ENCODE measurements at places on chromosomes 7 and 10. TPM values are rescaled to one million over a fixed set of nuclear protein-coding genes. Genes with fewer than 3 reads are reported as not detected.

DNA sequence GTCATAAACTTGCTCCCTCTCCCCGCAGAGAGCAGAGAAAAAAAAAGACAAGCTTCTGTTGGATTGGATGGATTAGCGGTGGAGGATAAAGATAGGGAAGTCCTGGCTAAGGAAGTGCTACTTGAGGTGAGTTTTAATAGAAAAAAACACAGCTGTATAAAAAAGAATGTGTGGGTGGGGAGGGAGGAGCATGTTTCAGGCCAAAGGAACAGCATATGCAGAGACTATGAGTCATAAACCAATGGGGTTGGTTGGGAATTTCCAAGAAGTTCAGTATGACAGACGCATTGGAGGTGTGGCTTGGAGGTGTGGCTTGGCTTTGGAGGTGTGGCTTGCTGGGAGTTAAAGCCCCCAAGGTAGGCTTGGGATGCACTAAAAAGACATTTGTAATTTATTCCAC, 103.0 kb upstream of the LSM8 start:
- DNase-seq: peak; percentile 58

GRCh38 chr10:122476333-122476695, 15.0 kb downstream of the HTRA1 start:
- no peak for DNase-seq

- no peak for DNase-seq
Observed at GRCh38 chr10:48758411-48758810, 73.7 kb downstream of the WDFY4 start.

Gene ACSM6
- not detected for total RNA-seq

DNA sequence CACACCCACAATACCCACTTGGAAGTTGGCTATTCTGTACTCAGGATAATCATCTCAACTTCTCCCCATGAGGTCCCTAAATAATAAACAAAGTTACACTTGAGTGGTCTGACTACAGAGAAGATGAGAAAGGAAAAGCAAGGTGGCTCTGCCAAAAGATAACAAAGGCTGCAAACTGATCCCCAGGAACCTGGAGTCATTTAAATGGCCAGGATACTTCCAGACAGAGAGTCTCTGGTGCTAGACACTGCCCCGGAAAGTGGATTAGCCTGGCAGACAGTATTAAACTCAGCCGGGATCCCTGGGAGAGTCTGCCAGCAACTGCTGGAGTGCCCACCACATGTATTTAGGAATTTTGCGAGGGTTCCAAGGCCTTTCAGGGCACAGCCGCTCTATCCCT, 93.7 kb downstream of the DGKI start:
- no peak for DNase-seq

Gene EPO
- total RNA-seq: not detected

GRCh38 chr7:158252081-158252836, 335.4 kb downstream of the PTPRN2 start:
- DNase-seq: peak; percentile 36

DNA sequence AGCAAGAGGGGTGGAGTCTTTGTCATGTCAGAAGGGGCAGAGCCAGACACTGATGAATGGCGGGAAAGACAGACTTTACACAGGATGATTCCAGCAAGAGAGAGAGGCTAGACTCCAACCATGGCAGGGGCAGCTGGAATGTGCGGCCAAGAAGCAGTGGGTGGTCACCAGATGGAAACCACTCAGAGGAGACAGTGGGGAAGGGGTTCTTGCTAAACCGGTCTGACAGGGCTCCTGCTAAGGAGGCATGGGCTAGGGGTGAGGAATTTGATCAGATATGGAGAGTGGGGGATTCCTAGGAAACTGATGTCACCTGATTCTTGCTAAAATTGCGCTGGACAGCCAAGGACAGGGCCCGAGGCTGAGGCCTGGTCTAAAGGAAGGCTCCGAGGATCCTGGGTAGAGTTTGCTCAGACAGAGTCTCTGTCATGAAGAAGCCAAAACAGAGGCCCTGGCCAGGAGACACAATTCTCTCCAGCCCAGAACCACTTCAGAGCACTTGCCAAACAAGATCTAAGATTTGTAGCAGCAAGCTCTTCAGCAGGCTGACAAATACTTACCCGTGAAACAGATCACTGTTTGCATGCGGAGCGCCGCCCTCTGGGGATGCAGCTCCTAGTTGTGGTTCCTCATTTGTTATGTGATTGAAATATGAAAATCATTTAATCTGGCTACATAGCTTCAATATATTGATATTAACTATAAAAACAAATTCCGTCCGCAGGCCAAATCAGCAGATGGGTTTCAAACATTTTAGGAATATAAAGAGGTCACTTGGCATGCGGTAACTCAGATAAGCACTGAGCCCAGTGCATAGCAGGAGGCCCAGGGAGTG, 377.0 kb downstream of the TCERG1L start:
- no peak for DNase-seq

Gene COBL
- not detected for total RNA-seq

Gene GRID2IP
- not detected for total RNA-seq

GRCh38 chr7:24743471-24743870, 13.8 kb downstream of the GSDME start:
- DNase-seq: no peak

GRCh38 chr7:16881844-16882243, at the start of gene AGR3:
Gene AGR3, minus strand, starts transcription at chr7:16881983. Its CDS starts 3,365 bp downstream, at chr7:16878618.
- DNase-seq: no peak

- no peak for DNase-seq
Observed at GRCh38 chr7:6648066-6648814, 11.1 kb downstream of the ZNF316 start.

Gene CPSF4
- 39.6 TPM for total RNA-seq

DNA sequence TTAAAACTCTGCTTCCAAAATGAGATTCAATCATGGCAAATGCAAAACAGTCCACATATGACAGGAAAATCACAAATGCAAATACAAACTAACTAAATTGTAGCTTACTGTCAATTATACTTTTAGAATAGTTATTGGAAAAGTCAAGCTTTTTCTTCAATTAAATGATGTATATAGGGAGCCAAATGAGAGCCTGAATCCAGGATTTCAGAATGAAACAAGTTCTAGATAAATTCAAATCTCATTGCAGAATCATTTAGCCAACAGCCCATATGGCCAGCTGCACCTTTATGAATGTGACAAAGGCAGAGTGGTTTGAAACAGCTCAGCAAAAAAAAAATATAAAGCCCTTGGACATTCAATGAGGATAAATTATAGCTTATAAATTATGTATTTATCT, 82.2 kb upstream of the SCIN start:
- DNase-seq: no peak

DNA sequence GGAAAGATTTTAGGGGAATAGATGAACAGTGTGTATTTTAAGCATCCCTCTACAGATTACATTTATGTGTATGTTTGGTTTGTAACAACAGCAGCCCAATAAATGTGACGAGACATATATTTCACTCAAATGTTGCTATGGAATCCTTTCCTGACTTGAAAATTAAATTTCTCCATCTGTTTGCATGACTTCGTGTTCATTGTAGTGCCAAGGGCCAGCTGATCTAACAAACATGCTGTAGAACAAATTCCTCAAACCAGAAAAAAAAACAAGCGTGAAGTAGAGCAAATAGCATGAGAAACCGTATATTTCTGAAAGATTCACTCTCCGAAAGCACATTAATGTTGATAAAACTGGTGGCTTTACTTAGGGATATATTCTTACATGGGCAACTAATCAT, 87.8 kb downstream of the NRCAM start:
- no peak for DNase-seq

Gene RAPGEF5
- total RNA-seq: 0.97 TPM

Gene PROSER2
- 3.0 TPM for total RNA-seq

- DNase-seq: no peak
Observed at GRCh38 chr7:154415709-154416399, 363.7 kb downstream of the DPP6 start.

GRCh38 chr10:19772972-19773371, 43.3 kb upstream of the PLXDC2 start:
- DNase-seq: no peak

DNA sequence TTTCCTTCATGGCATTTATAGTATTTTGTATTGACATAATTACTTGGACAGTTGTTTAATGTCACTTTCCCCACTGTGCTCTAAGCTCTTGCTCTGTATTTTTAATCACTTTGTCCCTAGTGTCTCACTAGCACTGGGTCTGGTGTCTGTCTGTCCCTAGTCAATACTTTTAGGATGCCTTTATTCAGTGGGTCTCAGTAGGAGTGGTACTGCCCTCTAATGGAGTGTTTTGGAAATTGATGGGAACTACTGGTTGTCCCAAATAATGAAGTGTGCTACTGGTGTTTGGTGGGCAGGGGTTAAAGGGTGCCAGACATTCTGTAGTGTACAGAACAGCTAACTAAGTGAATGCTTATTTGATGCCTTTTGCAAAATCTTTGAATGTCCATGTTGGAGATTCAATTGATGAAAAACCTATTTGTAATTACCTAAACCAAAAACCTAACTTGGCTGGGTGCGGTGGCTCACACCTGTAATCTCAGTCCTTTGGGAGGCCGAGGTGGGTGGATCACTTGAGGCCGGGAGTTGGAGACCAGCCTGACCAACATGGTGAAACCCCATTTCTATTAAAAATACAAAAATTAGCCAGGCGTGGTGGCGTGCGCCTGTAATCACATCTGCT, 33.3 kb downstream of the CDK14 start:
- DNase-seq: no peak

- DNase-seq: no peak
Observed at GRCh38 chr10:52677086-52677485, 95.5 kb downstream of the MBL2 start.

Measured in SJSA1 (cell line).